ENCODE measurements at places on chromosomes 2 and 18. TPM values are rescaled to one million over a fixed set of nuclear protein-coding genes. Genes with fewer than 3 reads are reported as not detected.

Gene EVX2
- not detected for total RNA-seq

Gene TMEM169
- 0.51 TPM for total RNA-seq

Gene ANKRD62
- 0.13 TPM for total RNA-seq

Gene AFF3
- total RNA-seq = not detected
